Spinal cord (tissue), 10 donors: ENCODE measurements at places on chromosomes 6 and 20. TPM values are rescaled to one million over a fixed set of nuclear protein-coding genes. Genes with fewer than 3 reads are reported as not detected.

GRCh38 chr6:119267126-119267905, 82.2 kb downstream of the MAN1A1 start:
- H3K36me3 ChIP-seq = peaks cover 2% of the 10 kb centered on the region
- H3K27ac ChIP-seq = no peak overlapping the region
- DNase-seq = no peak
- H3K4me3 ChIP-seq = no peak overlapping the region
- H3K27me3 ChIP-seq = no peaks in the 10 kb centered on the region
- no peaks in the 10 kb centered on the region for H3K4me1 ChIP-seq

- no peaks in the 10 kb centered on the region for H3K4me1 ChIP-seq
- H3K27me3 ChIP-seq = no peaks in the 10 kb centered on the region
- DNase-seq = no peak
- no peak overlapping the region for H3K4me3 ChIP-seq
- H3K27ac ChIP-seq = no peak overlapping the region
These were observed 366.9 kb upstream of the IRAK1BP1 start for GRCh38 chr6:78500299-78501089.

Gene ROS1
- not detected for total RNA-seq

DNA sequence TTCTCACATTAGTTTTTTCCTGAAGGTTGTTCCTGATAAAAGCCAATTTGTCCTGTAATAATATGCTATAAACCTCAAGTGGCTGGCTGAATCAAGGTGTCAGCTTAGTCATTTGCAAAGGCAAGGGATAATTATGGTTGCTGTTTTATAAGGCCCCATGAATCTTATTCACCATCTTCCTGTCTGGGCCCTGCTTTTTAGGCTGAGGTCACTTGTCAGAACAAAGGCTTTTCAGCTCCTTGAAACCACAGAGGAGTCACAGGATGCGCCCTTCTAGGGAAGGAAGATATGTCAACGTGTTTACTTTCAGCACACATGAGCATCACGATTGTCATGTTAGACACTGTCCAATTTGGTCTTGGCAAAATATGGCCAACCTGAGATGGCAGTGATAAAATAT, 64.8 kb upstream of the NAA20 start:
- no peaks in the 10 kb centered on the region for H3K4me1 ChIP-seq
- H3K27me3 ChIP-seq = no peaks in the 10 kb centered on the region
- no peak overlapping the region for H3K4me3 ChIP-seq
- no peak for DNase-seq

- H3K4me1 ChIP-seq = no peaks in the 10 kb centered on the region
- H3K27me3 ChIP-seq = no peaks in the 10 kb centered on the region
- no peak for DNase-seq
- no peaks in the 10 kb centered on the region for H3K36me3 ChIP-seq
These were observed 149.1 kb downstream of the RIMS1 start for GRCh38 chr6:72035486-72035885.

Gene PLCB4
- 17.1 TPM for total RNA-seq

Gene KCNB1
- total RNA-seq = 46.7 TPM

Gene DLL1
- 10.4 TPM for total RNA-seq

GRCh38 chr6:100719883-100720682, 161.0 kb downstream of the ASCC3 start:
- H3K36me3 ChIP-seq = no peaks in the 10 kb centered on the region
- H3K27me3 ChIP-seq = no peaks in the 10 kb centered on the region
- H3K4me1 ChIP-seq = no peaks in the 10 kb centered on the region
- no peak for DNase-seq
